ENCODE measurements at places on chromosomes 4 and X. TPM values are rescaled to one million over a fixed set of nuclear protein-coding genes. Genes with fewer than 3 reads are reported as not detected.

- DNase-seq: no peak
Observed at GRCh38 chrX:46569621-46570020, 3.9 kb upstream of the CHST7 start.

DNA sequence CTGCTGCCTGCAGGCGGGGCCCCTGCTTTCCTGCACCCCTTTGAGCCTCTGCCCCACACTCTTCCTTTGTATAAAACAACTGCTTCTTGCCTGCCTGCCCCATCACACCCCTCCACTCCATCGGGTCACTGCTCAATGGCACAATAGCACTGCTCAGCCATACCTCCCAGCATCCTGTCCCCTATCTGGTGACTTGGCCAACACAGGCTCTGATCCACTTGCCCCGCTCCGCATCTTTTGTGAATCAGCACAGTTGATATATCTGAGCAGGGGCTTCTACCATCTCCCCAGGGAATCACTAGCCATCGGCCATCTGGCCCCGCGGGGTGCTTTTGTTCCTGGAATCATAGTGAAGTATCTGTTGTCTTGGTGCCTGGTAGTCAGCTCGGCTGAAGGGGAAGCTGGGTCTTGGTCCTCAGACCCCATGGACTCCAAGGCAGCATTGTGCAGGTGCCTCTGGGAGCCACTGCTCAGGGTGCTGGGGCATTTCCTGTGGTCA lies 45.3 kb downstream of the MAP7D3 start:
- DNase-seq: no peak

DNA sequence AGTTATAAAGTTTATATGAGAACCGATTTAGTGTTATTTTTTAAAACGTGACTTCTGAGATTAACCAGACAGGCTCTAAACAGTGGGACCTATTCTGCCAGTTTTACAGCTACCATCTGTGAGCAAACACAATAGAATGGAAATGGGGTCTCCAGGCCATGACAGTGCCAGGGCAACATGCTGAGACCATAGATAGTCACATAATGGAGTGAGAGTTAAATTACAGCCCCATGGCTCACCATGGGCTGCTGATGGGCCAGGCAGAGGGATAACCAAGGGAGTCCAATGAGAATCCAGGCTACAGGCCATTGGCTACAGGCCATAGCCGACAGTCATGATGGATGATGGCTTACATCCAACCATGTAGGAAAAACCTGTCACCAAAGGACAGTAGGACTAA lies 183.5 kb upstream of the NDP start:
- no peak for DNase-seq

- DNase-seq: no peak
Observed at GRCh38 chr4:84403656-84404055, 95.4 kb downstream of the NKX6-1 start.

DNA sequence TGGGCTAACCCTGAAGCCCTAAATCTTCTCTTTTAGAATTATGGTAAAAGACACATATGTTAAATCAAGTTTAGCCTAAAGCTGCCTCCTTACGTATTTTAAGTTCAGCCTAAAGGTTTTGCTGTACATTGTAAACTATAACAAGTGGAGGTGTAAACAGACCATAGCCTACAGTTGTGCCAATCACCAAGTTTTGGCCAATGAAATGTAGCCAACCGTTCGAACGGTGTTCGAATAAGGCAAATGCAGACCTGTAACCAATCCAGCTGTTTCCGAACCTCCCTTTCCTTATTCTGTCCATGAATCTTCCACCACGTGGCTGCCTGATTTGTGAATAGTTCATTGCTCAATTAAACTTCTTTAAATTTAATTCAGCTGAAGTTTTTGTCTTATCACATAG lies 52.1 kb upstream of the TBC1D9 start:
- DNase-seq: no peak

DNA sequence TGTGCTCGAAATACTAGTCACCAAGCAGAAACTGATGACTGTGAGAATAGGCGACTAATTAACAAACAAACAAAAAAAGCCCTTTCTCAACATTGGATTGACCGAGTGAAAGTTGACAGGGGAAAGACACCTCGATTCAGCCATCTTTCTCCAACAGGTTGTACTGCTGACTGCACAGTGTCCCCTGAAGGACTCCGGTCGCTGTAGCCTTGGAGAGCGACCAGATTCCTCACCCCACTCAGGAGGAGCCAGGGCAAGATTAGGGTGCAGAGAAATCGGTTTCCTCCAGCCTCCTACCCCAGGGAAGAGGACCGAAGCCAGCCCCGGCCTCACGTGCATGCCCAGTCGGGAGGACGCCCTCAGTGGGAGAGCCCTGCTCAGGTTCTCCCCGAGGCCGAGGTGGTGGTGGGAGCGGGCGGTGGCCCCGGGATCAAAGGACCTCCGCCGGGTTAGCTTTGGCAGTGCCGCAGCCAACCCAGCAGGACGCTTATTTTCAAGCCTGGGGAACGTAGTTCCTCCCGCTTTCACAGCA lies 1.1 kb upstream of the RAP1GDS1 start:
- no peak for DNase-seq

- DNase-seq: no peak
Observed at GRCh38 chrX:23621621-23622265, 45.5 kb upstream of the PRDX4 start.

DNA sequence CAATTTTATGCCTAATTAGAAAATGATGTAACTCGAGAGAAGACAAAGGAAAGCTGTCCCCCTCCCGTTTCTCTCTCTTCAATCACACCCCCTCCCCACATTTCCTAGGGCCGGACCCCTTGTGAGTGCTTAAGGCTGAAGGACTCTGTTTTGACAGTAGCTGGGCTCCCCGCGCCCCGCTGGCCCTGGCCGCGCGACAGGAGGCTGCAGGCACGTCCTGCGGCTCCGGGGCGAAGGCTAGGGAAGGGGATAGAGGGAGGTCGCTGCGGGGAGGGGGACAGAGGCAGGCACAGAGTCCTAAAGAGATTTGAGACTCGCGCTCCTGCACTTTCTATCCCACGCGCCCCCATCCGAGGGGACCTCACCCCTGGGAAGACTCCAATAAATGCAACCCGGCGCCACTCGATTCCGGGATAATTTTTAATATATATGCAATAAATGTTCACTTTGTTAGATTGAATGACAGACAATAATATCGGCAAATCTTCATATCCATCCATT lies 56.2 kb upstream of the TMEM33 start:
- no peak for DNase-seq

DNA sequence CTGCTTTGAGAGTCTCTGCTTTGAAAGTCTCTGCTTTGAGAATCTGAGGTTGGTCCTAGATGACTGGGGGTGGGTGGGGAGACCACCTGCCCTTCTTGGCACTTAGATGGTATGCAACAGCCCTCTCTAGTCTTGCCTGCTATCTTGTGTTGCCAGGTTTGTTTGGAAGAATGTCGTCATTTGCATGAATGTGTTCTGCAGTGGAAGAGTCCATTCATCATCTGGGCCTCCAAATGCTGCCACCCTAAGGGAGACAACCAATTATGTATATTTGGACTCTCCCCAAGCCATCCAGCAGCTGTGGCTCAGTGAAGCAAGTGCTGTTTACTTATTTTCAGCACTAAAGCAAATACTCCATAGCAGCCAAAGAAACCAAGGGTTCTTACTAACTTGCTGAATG lies 44.6 kb upstream of the TRPC5OS start:
- DNase-seq: no peak

DNA sequence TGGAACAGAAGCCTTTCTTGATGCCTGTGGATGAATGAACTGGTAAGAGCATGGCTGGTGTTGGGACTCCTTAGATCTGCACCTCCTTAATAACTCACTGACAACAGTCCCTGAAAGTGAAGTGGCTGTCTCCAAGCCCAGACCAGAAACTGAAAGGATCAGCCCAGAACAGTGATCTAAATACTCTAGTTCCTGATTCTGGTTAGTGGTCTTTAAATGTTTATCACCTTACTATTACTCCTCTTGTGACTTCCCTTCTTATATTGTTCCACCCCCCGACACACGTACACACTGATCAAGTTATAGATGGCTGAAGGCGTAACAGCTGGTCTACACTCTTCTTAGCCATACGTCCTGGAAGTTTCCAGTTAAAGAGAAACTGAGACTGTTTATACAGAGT lies 33.8 kb upstream of the ARMCX2 start:
- no peak for DNase-seq

- no peak for DNase-seq
Observed at GRCh38 chr4:151538963-151539362, 130.0 kb downstream of the FHIP1A start.

GRCh38 chr4:38615847-38616246 lies 48.2 kb upstream of the KLF3 start:
- no peak for DNase-seq

GRCh38 chr4:151729731-151730559 lies 30.9 kb downstream of the GATB start:
- DNase-seq: no peak

GRCh38 chrX:145821898-145822571 lies 4.4 kb downstream of the SLITRK2 start:
- DNase-seq: no peak

DNA sequence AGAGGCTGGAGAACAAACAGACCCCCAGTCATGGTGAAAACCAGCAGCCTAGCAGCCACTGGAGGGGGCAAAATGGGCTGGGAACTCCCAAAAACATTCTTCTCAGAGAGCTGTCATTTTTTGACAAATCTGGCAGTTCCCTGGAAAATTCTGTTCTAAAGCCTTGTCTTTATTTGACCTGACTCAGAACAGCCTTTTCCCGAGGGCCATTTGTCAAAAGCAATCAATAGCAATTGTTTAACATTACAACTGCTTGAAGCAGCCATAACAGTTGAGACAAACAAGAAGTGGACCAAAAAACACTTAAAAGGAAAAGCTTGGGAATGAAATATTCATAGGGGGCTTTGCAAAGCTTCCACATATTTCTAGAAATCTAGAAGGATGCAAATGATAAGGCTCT lies 39.6 kb downstream of the SOWAHB start:
- no peak for DNase-seq

GRCh38 chr4:176660561-176660960 lies 132.2 kb downstream of the VEGFC start:
- no peak for DNase-seq

GRCh38 chrX:120335289-120335688 lies 24.0 kb upstream of the TMEM255A start:
- no peak for DNase-seq

DNA sequence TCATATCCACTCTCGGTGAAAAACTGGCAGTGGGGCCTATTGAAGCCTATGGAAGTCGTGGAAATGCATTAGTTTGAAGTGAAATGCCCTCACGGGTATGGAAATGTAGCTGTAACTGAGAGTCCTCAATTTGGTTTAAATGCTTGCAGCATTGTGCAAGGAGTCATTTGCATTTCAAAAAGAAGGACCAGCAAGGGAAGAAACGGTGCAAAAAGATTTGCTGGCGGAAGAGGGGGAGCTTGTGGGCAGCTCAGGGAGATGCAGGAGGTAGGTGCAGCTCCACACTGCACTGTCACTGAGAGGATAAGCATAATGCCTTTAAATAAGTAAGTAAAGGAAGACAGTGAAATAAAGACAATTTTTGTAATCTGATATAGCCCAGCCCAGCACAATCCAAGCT lies 400.4 kb upstream of the DIPK2B start:
- no peak for DNase-seq

GRCh38 chrX:53447441-53447840 lies 13.3 kb upstream of the HSD17B10 start:
- DNase-seq: no peak

DNA sequence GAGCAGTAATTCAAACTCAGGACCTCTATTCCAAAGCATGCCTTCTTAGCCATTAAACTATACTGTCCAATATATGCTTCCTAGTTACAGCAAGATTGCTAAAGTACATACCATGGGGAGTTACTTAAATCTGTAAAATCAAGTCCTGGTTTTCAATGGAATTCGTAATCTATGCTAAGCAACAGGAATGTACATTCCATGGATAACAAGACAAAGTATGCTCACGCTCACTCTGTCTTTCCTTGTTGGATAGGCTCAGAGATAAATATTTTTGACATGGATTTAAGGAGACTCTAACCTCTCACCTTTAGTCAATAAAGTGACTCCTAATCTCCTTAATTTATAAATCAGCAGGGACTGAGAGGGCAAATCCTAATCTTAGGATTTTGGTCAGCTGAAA lies 47.3 kb upstream of the STK26 start:
- no peak for DNase-seq

GRCh38 chr4:127586922-127587571 lies 45.7 kb upstream of the INTU start:
- no peak for DNase-seq

- DNase-seq: no peak
Observed at GRCh38 chr4:86223472-86223871, 136.4 kb downstream of the MAPK10 start.

DNA sequence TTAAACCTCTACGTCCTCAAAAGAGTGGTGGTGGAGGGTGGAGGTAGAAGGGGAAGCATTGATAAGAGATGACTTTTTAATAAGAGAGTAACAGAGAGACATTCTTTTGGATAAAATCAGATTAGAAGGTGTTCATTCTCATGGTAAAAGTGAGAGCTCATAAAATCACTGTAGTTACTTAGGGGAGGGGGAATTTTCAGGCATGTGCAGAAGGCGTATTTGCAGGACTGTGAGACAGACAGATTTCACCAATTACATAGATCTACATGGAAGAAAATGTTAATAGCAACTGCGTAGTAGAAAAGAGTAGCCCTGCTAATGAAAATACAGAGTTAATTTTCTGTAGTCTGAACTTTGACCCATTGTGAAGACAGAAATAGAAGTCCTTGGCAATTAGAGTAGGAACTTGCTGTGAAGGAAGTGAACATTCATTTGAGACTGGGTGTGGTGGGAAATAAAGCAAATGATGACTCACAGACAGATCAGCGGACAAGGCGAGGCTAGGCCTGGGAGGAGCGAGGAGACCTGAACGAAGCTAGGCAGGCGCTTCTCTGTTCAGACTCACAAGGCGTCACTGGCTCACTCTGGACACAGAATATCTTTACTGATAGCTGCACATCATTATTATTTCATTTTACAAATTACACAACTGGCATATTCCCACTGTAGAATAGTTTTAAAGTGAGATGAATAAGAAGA lies 57.2 kb upstream of the FAM9C start:
- no peak for DNase-seq

- DNase-seq: no peak
Observed at GRCh38 chr4:178105242-178105641, 663.0 kb upstream of the AGA start.

The BCLAF3 gene
- 5.4 TPM for total RNA-seq

The UGT2B17 gene
- not detected for total RNA-seq

The VGLL1 gene
- total RNA-seq: not detected

The LANCL3 gene
- 0.16 TPM for total RNA-seq

The EGF gene
- 0.12 TPM for total RNA-seq

The SLITRK2 gene
- total RNA-seq: 2.1 TPM

The XK gene
- total RNA-seq: not detected

The EXOC1L gene
- not detected for total RNA-seq

All from omental fat pad (tissue), 4 donors.